ENCODE measurements at places on chromosomes 4 and X.

DNA sequence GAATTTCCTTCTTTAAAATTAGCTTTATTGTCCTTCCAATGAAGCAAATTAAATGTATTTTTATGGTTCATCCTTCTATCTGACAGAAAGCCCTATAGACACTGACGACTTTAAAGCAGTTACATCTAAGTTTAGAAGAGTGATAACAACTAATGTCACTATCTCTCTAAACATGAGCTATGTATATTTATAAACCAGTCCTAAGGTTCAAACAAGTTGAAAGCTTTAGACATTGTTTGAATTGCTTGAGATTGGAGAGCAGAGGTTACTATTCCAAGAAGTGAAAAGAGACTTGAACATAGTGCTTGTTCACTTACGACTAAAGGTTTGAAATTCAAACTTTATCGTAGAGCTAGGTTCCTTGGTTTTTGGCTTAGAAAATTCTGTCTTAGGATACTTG, 30.2 kb upstream of the EIF1AX start:
- no peak for DNase-seq

DNA sequence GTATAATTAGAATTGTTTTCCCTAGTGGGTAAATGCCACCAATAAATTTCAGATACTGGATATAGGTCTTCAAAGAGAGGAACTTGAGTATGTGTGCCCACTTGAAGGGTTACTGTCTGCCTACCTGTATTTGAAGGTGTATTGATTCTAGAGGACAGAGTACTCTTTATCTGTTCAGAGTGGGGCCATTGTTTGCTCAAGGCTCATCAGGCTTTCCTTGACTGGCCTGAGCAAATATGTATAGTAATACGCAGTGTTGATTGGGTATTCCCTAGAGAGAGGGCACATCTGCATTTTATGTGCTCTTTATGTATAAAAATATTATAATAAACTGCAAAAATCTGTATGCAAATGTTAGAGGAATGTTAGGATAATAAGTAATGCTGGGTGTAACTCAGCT, 23.7 kb downstream of the RP2 start:
- no peak for DNase-seq

GRCh38 chrX:47518144-47518543, 35.1 kb upstream of the ZNF41 start:
- DNase-seq, result no peak

- DNase-seq, result no peak
Measured at GRCh38 chr4:56728512-56728911, 47.4 kb upstream of the HOPX start.

DNA sequence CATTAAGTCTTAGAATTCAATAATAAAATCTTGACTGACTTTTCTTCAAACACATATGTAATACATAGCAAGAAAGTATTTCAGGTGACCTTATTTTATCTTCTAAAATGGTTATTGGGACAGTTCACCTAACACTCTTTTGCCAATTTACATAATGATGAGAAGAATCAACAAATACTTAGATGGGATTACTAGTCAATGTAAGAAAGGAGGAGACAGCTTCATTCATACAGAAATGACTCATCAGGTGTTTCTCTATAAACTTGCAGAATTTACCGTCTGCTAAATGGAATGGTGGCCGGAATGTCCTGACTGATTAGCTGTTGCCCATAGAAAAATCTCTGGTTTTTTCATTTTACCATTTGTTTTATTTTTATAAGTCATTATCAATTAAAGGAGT, 115.0 kb upstream of the ETNPPL start:
- DNase-seq, result no peak

DNA sequence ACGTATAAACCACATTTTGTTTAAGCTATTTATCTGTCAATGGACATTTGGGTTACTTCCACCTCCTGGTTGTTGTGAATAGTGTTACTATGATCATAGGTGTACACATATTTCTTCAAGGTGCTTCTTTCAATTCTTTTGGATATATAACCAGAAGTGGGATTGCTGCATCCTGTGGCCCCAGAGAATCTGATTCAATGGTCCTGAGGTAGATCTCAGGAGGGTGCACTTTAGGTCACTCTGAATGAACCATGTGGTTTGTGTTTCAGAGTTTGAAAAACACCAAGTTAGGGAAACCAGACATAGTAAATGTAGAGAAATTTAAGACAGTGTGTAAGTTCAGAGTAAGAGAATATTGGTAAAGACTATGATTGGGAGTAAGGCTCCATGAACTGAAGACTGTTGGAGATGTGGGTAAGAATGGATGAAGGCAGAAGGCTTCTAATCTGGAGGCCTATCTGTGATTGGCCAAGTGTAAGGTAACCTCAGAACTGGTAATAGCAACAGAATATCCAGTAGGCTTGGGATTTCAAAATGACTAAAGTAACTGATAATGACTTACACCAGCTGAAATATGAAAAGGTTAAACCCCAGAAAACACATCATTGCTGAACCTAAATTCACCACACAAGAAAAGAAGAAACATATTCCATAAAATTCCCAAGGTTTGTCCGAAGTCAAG, 236.9 kb downstream of the CAMK2D start:
- no peak for DNase-seq

DNA sequence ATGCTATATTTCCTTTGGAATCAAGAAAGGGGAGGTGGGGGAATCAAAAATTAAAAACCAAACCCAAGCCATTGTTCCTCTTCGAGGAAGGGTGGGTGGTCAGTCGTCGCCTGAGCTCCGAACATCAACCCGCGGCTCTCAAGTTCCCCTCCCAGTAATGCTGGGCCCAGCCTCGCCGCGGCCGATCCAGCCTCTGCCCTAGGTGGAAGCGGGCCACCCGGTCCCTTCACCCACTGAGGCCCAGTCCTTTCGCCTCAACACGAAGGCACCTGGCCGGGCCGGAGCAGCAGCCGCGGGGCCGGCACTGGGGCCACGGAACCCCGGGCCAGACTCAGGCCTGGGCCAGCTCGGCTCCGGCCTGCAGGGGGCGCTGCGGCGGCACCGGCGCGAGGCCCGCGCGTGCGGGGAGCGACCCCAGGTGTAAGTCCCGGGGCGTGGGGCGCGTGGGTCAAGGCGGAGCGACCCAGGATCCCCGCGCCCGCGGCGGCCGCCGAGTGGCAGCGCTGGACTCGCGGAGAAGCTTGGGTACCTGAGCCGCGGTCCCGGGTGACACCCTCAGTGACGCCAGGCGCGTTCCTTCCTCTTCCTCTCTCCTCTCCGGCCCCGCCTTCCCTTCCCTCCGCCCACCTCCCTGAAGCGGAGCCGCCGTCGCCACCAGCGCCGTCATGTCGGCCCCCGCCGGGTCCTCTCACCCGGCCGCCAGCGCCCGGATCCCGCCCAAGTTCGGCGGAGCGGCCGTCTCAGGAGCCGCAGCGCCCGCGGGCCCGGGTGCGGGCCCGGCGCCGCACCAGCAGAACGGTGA, at the start of gene SEC24B:
SEC24B (plus strand) TSS at position 611 of the 802 bp plus-strand sequence; CDS start at position 666, 55 bp downstream.
- peak; percentile 79 for DNase-seq

DNA sequence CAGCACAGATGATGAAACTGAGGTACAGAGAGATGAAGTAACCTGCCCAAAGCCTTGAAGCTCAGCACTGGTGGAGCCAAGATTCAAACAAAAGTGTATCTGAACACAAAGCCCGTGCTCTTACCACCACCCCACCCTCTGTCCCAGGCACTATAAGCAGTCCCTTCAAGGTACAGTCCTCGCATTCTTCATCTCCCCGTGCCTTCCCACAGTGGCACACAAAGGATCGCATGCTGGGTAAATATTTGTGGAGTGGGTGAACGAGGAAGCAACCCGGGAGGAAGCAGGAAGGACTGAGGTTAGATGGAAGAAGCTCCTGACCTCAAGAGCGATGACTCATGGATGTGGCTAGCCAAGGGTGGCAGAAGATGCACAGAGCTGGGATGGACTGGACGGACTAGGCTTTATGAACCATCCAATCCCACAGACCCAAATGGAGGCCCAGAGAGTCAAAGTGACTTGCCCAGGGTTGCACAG, 18.4 kb downstream of the IQSEC2 start:
- DNase-seq, result no peak

DNA sequence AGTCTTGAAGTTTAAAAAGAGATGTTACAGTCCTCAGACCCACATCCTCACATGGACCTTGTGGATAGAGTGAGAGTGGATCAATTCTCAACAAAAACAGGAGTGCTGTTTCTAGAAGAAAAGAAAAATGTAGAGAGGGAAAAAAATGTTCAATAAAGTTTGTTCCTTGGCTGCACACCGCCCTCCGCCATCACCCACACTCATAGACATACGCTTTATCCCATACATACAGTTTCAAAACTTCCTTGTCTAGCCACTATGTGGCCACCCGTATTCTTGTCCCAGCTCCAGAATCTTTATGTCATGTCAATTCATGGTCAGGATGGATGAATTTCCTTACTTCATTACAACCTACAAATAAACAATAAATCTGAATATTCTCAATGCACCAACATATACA, 23.5 kb upstream of the ELF2 start:
- no peak for DNase-seq

DNA sequence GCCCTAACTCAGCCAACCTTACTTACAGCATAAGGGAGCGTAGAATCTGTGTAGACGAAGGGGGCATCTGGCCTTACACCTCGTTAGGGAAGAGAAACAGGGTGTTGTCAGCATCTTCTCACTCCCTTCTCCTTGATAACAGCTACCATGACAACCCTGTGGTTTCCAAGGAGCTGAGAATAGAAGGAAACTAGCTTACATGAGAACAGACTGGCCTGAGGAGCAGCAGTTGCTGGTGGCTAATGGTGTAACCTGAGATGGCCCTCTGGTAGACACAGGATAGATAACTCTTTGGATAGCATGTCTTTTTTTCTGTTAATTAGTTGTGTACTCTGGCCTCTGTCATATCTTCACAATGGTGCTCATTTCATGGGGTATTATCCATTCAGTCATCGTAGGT, 14.6 kb downstream of the PLP1 start:
- DNase-seq, result no peak

DNA sequence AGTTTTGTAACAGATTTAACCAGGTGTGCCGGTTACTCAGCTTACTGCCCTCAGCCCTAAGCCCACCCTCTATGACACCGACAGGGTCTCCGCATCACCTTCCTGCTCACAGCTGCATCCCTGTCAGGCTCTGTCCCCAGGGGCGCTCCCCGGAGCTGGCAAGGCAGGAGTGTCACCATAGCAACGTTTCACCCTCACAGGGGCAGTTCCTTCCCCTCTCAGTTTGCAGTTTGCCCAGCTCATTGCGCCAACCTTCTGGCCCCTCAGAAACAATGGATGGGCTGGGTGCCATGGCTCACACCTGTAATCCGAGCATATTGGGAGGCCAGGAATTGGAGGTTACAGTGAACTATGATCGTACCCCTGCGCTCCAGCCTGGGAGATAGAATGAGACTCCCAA, 42.6 kb downstream of the RGS12 start:
- no peak for DNase-seq

- no peak for DNase-seq
Measured at GRCh38 chr4:38254825-38255224, 294.6 kb downstream of the PTTG2 start.

- DNase-seq, result no peak
Measured at GRCh38 chr4:93355411-93355810, 473.1 kb upstream of the ATOH1 start.

- no peak for DNase-seq
Measured at GRCh38 chr4:15912236-15912635, 26.3 kb downstream of the FGFBP1 start.

- no peak for DNase-seq
Measured at GRCh38 chrX:29662101-29662500, 553.3 kb upstream of the MAGEB2 start.

- DNase-seq, result no peak
Measured at GRCh38 chr4:16192631-16193518, 33.4 kb downstream of the TAPT1 start.

GRCh38 chr4:146329050-146329716, 114.8 kb downstream of the REELD1 start:
- no peak for DNase-seq
